ENCODE measurements at places on chromosomes 3 and 15.

DNA sequence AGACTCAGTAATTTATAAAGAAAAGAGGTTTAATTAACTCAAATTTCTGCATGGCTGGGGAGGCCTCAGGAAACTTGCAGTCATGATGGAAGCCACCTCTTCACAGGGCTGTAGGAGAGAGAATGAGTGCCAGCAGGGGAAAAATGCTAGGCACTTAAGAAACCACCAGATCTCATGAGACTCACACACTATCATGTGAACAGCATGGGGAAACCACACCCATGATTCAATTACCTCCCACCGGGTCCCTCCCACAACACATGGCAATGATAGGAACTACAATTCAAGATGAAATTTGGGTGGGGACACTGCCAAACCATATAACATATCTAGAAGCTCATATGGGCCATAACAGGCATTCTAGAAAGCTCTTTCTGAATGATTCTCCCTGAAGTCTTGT is 190.3 kb downstream of the WNT5A start:
- no peak for DNase-seq

- no peak for DNase-seq
Measured at GRCh38 chr15:92418864-92419263, 25.2 kb downstream of the ST8SIA2 start.

DNA sequence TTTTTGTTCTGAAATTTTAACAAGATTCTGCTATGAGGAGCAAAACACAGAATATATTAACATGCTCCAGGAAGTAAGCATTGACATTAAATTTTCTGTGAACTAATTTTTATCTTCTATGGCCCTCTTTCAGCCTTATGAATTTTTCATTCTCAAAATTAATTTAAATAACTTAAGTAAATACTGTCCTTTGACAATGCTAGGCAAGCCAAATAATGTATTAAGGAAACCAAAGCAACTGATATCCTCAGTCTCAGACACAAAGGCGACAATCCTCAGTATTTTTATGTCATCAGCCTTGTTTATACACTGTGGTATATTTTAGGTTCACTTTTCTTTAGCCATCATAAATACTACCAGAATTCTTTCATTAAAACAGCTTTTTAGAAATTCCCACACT is 159.8 kb downstream of the CGGBP1 start:
- DNase-seq: no peak

DNA sequence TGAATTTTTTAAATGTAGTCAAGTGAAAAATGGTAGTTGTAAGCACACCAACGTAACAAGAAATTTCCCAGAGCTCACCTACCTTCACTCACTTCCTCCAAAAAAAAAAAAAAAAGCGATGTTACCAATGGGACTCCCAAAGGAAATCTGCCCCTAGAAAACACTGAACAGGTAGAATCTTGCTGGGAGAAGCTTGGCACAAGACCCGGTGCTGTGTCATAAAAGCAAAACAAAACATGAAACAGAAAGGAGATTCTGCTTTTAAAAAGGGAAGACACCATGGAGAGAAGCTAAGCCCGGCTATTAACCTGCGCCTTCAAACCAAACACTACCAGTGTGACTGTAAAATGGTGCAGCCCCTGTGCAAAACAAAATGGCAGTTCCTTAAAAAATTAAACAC is 40.5 kb downstream of the PGPEP1L start:
- no peak for DNase-seq

- DNase-seq: no peak
Measured at GRCh38 chr3:178259703-178260102, 276.5 kb upstream of the KCNMB2 start.

DNA sequence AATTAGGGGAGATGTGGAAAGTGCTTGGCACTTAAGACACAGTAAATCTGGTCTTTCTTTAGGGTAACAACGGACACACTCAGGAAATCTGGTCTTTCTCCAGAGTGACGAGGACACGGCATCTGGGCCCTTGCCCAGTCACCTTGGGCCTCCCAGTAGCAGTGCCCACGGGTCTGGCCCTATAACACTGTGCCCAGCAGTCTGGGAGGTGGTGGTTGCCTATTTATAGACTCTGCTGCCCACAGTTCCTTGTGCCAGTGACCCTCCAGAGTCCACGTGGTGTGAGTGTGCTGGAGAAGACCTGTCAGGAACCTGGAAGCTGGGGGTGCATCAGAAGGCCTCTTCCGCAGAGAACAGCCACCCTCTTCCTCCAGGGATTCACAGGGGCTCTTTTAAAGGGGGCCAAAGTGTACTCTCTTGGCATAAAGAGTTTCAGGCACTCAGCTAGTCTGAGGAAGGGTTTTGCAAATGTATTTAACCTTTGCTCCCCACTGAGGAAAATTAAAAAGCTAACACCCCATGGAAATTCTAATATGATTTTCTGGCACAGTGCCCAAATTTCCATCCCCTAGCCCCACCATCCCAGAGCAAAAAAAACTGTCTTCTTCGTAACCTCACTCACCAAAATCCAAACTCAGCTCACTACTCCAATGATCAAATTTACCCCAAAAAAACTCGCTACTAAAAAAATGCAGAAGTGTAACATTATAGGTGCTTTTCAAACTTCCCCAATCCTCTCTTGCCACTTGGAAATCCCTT is 15.4 kb downstream of the WNT5A start:
- no peak for DNase-seq

GRCh38 chr3:47359323-47359722 is 21.5 kb upstream of the PTPN23 start:
- no peak for DNase-seq

DNA sequence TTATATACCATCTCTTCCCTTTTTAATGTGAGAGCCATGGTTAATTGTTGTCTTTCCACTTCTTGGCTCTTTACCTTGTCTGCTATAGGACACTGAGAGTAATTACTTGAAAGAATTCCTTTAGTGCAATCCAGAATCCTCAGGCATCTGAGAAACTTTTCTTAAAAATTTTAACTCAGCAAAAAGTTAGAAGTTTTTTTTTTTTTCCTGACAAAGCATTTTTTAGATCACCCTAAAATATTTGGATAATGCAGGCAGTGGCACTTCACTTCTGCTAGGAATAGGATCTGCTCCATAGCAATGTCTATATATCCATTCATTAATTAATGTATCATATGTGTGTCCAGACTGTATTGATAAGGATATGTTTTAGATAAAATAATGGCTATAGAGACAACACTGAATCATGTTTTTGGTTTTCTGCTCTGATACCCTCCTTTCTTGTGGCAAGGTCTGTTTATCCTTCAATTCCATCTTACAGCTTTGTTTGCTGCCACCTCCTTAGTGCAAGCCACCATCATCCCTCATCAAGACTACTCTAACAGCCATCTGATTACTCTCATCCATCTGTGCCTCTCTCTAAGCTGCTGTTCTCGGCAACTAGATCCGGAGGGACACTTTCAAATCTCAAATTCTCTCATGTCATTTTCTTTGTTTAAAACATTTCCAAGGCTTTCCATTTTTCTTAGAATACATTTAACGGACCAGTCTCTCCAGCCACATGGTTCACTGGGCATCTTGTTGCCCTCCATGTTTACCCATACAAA is 563.5 kb downstream of the EDEM1 start:
- no peak for DNase-seq

DNA sequence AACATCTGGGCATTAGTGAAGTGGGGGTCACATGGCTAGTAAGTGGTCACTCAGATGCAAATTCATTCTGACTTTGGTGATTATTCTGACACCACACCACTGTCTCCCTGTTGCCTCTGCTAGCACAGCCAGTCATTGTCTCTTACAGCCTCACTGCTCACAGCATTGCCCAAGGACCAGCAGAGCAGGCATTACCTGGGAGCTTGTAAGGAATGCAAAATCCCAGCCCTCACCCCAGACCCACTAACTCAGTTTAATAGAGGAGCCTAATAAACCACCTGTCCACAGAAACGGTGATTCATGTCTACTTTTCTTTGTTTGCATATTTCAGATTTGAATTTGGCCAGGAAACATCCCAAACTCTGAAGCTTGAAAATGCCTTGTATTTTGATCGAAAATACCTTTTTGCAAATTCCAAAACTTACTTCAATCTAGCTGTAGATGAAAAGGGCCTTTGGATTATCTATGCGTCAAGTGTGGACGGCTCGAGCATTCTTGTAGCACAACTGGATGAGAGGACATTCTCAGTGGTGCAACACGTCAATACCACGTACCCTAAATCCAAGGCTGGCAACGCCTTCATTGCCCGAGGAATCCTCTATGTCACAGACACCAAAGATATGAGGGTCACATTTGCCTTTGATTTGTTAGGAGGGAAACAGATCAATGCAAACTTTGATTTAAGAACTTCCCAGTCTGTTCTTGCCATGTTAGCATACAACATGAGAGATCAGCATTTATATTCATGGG is 62.7 kb downstream of the GLDN start:
- no peak for DNase-seq

DNA sequence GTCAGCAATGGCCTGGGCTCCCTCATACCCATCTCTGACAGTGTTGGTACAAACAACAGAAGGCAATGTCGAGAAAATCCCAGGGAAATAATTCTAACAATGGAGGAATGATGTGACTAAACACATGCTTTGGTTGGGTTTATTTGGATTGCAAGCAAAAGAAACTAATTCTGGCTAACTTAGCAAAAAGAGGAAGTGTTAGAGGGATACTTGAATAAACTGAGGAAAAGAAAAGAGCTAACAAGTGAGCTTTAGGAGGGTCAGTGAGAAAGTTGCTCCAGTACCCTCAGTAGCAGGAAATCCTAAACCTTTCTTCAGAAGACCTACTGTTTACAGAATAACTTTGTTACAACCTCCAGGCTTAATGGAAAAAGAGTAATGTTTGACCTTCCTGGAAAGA is 264.6 kb upstream of the WNT5A start:
- DNase-seq: no peak

- DNase-seq: no peak
Measured at GRCh38 chr15:89487791-89488190, 8.6 kb downstream of the RHCG start.

DNA sequence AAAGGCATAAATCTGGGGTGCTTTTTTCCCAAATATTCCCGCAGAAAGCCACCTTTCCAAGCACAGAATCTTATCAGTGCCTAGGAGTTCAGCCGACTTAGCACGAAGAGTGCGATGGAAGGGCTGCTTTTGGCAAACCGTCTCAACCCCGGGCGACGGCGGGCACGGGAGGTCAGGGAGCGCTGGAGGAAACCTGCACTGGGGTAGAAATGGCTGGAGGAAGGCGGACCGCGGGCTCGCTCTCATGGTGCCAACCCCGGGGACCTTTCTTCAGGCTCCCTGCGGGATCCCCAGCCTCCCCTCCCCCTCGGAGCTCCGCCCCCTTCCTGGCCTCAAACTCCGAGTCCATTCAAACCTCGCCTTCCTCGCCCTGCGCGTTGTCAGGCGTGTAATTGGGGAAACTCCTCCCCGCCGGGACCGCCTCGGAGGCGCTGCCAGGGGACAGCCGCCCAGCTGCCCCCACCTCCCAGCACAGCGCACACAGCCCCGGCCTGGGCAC is at the start of gene GABRG3:
GABRG3 (plus strand) TSS at position 470 of the 499 bp plus-strand sequence.
- no peak for DNase-seq

DNA sequence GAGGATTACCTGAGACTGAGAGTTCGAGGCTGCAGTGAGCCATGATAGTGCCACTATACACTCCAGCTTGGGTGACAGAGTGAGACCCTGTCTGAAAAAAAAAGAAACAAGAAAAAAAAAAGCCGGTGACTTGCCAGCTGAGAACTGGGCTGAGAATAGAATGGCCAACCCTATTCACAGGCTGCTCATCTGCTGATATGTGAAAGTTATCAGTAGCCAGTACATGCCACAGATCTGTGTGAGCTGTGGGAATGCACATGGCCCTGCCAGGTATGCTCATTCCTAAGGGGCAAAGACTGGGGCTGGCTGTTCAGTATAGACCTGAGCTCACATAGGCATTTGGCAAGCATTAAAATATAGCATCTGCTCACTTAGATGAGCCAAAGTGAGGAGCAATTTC is 30.9 kb downstream of the IL20RB start:
- DNase-seq: no peak

GRCh38 chr3:29183346-29184087 is 97.4 kb upstream of the RBMS3 start:
- peak; percentile 17 for DNase-seq

- DNase-seq: no peak
Measured at GRCh38 chr3:146839727-146840375, 234.7 kb upstream of the PLSCR5 start.

DNA sequence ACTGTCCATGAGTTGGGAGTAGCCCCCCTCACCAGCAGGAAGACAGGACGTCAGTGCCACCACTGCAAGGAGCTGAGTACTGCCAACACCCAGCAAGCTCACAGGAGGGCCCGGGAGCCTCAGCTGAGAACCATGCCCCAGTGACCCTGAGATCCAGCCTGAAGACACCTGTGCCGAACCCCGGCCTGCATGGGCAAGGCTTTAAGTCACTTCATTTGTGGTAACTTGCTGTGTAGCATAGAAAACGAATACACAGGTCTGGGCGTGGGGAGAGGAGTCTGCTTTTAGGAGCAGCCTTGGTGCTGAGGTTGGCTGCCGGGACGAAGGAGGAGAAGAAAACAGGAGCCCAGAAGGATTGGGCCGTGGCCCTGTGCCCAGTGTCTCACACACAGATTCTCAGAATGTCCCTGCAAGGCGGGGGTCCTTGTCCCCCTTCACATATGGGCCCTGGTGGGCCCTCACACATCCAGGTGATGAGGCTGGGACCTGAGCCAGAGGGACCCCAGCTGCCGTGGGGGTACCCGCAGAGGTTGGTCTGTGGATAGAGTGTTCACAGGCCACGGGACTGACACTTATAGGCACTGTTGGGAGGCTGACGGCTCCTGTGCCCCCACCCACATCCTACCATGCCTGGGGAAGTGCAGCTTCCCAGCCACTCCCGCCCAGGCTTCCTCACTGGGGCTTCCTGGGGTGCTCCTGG is 85.3 kb downstream of the PLXNA1 start:
- no peak for DNase-seq

DNA sequence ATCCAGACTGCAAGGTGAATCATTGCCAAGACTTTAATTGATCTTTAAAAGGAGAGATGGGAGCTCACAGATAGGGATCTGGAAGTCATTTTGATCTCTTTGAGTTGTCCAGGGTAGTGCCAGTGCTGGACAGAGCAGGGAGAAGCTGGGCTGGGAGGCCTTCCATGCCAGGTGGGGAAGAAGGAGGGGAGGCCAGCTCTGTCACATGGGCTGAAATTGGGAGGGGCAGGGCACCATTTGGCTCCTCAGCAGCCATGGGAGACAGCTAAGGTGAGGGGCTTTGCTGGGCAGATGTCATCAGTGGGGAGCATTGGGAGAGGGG is 23.4 kb downstream of the SMAD6 start:
- no peak for DNase-seq

- no peak for DNase-seq
Measured at GRCh38 chr15:44038755-44039191, 156.3 kb downstream of the FRMD5 start.

GRCh38 chr3:148955544-148956346 is 35.6 kb upstream of the GYG1 start:
- no peak for DNase-seq

All from stimulated activated CD4-positive, alpha-beta T cell treated with anti-CD3 and anti-CD28 coated beads, Interleukin-4, amount 100 ng/mL, for 1 hour (primary cell).